NCI-H524 (cell line): ENCODE measurements at places on chromosomes 2 and 18.

GRCh38 chr18:45164551-45164950, 450.7 kb upstream of the SLC14A2 start:
- no peak for DNase-seq

DNA sequence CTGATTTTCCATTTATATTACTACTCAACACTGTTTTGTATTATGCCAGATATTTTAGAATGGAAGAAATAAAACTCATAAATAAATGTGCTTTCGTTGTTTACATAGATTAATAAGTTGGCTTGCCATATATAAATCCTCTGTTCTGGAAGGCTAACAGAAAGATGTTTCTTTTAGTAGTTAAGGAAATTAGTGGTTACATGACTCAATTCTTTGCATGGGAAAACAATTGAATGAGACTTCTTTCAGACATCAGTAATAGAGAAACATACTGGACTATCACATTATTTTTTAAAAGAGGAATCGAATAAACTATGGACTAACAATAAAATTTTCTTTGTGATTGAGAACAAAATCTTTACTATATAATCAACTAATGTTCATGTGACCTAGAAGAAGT, 336.5 kb downstream of the KCNS3 start:
- DNase-seq, result no peak

DNA sequence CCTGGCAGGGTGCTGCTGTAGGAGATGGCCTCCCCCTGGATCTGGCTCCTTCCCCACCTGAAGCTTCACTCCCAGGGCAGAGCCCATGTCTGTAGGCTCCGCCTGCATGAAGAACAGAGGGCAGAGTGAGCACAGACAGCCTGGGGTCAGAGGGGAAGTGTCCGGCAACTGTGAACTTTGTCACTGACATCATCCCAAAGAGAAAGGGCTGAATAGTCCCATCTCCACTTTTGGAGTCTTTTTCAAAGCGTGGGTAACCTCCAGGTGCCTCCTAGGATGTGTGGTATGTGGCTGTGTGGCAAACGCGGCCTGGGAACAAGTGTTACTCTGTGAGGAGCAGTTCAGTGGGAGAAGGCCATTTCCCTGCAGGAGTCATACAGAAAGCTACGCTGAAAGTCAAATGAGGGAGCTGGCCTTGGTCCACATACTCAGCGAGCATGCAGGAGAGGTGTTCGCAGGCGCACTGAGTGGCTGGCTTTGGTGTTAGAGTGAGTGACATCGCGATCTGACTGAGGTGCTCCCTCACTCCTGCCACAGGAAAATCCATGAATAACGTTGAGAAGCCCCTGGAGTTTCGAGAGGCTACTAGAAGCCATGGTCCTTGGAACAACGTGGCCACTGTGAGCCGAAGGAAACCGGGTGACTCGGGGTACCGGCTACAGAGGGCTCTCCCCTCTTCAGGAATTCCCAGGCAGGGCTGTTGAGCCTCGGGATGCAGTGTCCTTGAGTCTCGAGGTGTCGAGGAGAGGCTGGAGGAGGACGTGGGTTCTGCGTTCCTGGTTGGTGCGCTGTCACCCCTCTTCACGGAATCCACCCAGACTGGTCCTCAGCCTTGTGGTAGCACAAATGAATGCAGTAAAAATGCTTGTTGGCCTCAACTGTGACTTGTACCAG, 54.7 kb downstream of the CABLES1 start:
- DNase-seq, result no peak

- no peak for DNase-seq
These were observed 185.3 kb upstream of the RAB6C start for GRCh38 chr2:129794116-129794515.

DNA sequence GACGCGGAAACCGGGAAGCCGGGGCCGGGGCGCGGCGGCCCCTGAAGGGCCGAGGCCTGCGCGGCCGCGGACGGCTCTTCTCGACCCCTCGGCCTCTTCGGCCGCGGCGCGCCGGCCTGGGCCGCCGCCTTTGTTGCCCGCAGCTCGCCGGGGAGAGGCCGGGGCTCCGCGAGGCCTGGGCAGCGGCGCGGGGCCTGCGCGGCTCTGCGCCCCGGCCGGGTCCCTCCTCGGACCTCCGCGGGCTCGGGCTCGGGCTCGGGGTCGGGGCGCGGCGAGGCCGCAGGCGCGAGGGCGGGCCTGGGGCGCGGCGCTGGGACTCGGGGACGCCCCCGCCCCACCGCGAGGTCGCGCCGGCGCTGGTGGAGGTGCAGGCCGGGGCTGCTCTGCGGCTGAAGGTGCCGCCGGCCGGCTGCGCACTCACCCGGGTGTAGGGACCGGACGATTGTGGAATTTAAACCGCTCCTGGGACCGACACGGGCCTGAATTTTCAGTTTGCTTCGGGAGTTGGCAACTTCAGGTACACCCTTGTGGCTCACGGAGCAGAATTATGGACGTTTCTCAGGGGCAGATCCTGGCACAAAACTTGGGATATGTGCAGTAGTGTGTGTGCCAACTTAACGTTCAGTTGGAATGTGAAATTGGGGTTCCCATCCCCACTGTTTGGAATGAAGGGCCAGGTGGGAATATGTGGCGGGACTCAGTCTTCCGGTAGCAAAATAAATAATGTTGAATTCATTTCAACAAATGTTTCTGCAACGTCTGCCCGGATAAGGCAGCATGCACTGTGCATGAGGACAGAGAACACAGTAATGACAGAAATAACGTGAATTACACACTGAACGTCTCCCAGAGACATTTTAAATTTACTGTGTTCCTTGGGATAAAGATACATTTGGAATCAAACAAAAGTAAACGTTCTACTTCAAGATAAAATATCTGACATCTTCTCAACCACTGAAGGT, 787 bp downstream of the SOCS6 start:
- no peak for DNase-seq

DNA sequence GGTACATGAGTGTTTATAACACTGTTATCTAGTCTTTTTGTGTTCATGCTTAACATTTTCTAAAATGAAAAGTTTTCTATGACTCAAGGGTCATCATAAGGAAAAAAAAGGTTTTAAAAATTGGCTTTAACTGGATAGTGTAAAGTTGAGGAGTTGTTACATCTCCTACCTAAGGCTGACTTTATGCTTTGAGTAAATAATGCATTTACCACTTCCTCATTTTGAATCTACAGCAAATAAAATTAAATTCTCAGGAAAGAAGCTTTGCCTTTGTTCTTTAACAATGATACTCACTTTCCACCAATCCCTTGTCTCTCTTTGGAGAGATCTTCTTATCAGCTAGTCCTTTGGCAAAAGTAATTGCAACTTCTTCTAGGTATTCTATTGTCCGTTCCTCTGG, 29.7 kb downstream of the HADHA start:
- DNase-seq, result no peak

- DNase-seq, result no peak
These were observed 384.3 kb upstream of the CNTNAP5 start for GRCh38 chr2:123640685-123641335.
